ENCODE measurements at places on chromosomes 4 and X. TPM values are rescaled to one million over a fixed set of nuclear protein-coding genes. Genes with fewer than 3 reads are reported as not detected.

The MID2 gene
- total RNA-seq: 3.2 TPM

The IL9R gene
- total RNA-seq: 87.0 TPM

DNA sequence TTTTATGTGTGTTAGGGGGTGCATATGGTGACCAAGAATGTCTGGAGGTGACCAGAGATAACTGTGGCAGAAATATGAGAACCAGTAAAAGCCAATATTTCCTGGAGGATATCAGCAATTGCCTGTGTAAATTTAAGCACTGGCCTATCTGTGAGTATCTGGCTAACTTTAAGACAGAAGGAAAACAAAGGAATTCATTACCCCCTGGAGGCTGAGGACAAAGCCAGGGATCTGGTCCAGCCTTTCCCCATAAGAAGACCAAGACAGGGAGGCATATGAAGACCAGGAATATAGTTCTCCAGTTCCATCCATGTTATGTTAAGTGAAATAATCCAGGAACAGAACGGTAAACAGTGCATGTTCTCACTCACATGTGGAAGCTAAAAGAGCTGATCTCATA, 49.2 kb downstream of the MFAP3L start:
- no peaks in the 10 kb centered on the region for H3K4me1 ChIP-seq
- H3K27ac ChIP-seq: no peak overlapping the region
- H3K27me3 ChIP-seq: peaks cover 29% of the 10 kb centered on the region
- H3K36me3 ChIP-seq: no peaks in the 10 kb centered on the region

DNA sequence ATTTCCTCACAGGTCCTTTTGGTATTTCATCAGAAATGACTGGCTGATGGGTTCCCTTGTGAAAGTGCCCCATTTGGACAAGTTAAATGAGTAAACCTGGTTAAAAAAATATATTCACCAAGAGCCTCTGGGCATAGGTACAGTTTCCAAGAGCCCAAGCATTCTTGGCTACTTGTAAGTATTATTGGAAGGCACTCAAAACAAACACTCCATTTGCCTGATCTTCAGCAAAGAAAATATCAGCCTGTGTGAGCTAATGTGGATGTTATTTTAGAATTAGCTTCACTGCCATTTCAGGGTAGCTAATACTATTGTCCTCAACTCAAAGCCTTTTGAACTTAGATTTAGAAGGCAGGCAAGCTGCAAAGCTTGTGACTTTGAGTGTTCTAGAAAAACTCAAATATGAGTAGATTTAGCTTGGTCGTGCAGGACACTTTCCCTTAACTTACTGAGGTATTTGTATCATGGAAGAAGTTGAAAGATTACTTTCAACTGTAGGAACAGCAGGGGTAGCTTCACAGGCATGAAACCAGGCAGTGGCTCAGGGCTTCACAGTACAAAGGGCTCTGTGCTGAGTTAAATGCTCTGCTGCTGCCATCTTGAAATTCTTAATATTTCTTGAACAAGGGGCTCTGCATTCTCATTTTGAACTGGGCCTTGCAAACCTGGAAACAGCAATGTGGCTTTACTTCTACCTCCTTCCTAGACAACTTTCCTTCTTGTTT, 177.2 kb downstream of the AMELX start:
- no peaks in the 10 kb centered on the region for H3K27me3 ChIP-seq
- H3K4me3 ChIP-seq: no peak overlapping the region
- DNase-seq: no peak
- H3K27ac ChIP-seq: no peak overlapping the region
- H3K36me3 ChIP-seq: no peaks in the 10 kb centered on the region

- no peak for DNase-seq
- H3K27me3 ChIP-seq: no peaks in the 10 kb centered on the region
- H3K4me3 ChIP-seq: no peak overlapping the region
- H3K36me3 ChIP-seq: no peaks in the 10 kb centered on the region
These were observed 42.3 kb upstream of the ANXA10 start for GRCh38 chr4:168050002-168050401.
